ENCODE measurements at places on chromosomes 2 and 18.

GRCh38 chr18:33536904-33537303 lies 41.1 kb upstream of the ASXL3 start:
- no peak for DNase-seq

- DNase-seq, result no peak
These were observed 170.0 kb downstream of the DNAH7 start for GRCh38 chr2:195898505-195899191.

DNA sequence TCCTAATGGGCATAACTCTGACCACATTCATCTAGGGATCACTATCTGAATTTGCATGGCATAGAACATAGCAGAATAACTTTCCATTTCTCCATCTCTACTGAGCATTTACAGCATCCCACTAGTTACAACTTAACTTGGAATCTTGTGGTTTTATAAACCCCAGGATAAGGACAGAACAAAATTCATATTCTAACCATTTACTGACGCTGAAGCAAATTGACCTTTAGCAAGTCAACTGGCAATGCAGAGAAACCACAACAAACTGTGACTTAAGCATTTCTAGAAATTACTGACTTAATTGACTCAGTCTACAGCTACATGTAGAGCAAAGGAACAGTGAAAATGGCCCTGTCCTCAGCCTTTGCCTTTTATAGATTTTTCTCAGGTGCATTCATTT lies 61.2 kb downstream of the DCC start:
- DNase-seq, result no peak

- DNase-seq, result no peak
These were observed 335.3 kb downstream of the RIT2 start for GRCh38 chr18:42780171-42780570.

DNA sequence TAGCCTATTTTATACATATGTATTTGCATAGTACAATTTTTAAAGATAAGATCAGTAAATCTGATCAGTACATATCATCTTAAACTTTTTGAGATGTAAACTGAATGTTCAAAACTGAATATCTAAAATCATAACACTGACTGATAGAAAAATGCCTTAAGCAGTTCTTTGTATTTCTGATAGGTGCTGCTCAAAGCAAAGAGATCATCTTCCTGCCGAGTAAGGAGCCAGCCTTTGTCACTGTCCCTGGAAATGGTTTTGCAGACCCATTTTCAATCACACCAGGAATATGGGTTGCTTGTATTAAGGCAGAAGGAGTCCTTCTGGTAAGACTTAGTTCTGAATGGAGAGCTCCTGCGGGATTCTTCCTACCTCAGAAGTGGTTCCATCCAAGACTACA lies 135.0 kb downstream of the LAMA3 start:
- DNase-seq, result no peak

- DNase-seq, result no peak
These were observed 13.9 kb downstream of the LRP2 start for GRCh38 chr2:169348321-169349024.
